Right hindlimb (tissue), 1 donor: ENCODE measurements at places on chromosomes 3 and 15.

- peak; percentile 87 for DNase-seq
These were observed 48.8 kb downstream of the STARD5 start for GRCh38 chr15:81274931-81275707.

- DNase-seq, result no peak
These were observed 161.3 kb downstream of the AKAP13 start for GRCh38 chr15:85541744-85542143.

- peak; percentile 86 for DNase-seq
These were observed 19.8 kb downstream of the IL1RAP start for GRCh38 chr3:190533511-190534281.

DNA sequence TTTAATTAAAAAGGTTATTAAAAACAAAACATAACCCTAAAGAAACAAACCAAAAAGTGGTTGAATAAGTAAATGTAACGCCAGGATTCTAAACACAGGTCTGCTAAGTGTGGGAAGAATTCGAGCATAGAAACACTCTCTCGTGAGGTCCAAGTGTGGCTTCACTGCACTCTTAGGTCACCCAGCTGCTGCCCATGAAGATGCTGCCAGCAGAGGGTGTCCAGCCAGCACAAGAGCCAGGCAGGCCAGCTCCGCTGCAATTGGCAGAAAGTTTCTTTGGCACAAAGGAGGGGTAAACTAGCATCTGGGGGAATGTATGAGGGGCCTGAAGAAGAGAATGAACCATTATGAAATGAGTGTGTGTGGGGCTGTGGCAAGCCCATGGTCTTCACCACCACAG lies 215.7 kb upstream of the FEZF2 start:
- no peak for DNase-seq

DNA sequence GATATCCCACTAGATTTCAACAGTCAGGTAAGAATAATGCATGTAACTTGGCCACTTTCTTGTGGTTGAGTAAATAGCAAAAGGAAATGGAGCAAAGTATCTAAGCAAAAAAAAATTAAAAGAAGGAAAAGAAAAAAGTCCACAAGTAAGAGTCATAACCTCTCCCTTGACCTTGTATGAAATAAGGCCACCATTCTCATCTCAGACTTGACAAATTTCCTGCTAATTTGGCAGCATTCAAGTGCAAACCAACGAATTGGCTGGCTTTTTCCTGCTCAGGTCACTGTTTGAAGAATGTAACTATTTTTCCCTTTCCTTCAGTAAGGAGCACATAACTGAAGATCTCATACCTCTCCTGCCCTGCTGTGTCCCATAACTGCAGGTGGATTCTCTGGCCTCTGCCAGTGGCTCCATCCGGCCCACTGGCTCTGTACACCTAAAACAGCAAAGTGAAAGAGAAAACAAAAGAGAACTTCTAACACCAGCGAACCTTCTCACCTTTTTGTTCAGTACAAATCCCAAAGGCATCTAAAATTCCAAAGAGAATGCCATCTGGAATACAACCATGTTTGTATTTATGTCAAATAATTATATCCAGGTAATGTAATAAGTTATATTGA lies 33.4 kb upstream of the RSL24D1 start:
- DNase-seq, result no peak

GRCh38 chr15:91849749-91850161 lies 3.8 kb upstream of the SLCO3A1 start:
- no peak for DNase-seq

DNA sequence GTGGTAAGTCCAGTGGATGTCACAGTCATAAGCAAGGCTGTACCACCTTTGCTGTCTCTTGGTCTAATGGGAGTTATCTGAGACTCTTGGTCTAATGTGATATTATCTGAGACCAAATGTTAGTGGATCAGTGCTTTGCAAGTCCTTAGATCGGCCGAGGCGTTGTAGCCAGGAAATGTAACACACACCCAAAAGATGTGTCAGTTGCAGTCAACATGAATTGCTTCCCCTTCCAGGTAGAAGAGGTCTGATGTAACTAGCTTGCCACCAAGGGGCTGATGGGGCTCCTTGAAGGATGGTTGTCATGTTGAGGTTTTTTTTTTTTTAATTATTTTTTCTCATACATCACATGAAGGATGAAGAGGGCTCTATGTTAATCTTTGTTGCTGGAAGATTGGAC lies 45.4 kb upstream of the RAF1 start:
- no peak for DNase-seq
